Cortex of kidney (tissue), 1 donor: ENCODE measurements at places on chromosomes 1 and 21.

DNA sequence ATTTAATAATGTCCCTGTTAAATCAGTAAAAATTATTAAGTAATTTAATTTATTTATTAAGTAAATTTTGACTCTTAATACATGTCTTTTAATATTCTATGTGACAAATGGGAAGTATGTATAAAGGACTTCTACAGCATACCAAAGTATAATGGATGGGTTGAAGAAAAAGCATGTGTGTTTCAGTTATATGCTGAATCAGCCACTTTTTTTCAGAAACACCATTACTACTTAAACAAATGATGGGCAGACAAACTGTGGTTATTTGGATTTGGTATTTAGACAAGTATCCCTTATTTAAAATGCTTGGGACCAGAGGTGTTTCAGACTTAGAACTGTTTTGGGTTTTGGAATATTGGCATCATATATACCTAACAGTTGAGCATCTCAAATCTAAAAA, 176.3 kb upstream of the DMRTA2 start:
- DNase-seq = no peak

DNA sequence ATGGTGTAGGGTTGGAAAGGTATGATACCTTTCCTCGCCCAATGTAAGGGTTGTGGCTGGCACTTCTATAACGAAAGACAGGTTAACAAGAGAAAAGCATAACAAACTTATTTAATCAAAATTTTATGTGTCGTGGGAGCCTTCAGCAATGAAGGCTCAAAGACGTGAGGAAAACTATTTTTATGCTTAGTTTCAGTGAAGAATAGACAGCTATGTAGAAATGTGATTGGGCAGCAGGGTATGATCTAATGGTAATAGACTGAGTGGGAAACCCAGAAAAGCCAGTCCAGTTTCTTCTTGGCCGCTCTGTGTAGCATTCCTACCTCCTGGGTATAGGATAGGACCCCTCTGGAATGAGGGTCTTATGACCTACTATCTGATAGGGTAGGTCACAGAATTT, 464.7 kb downstream of the ADGRL2 start:
- no peak for DNase-seq

GRCh38 chr1:56920591-56921001, 45.2 kb downstream of the C8B start:
- DNase-seq = no peak

- no peak for DNase-seq
These were observed 31.7 kb downstream of the CITED4 start for GRCh38 chr1:40830419-40830943.

DNA sequence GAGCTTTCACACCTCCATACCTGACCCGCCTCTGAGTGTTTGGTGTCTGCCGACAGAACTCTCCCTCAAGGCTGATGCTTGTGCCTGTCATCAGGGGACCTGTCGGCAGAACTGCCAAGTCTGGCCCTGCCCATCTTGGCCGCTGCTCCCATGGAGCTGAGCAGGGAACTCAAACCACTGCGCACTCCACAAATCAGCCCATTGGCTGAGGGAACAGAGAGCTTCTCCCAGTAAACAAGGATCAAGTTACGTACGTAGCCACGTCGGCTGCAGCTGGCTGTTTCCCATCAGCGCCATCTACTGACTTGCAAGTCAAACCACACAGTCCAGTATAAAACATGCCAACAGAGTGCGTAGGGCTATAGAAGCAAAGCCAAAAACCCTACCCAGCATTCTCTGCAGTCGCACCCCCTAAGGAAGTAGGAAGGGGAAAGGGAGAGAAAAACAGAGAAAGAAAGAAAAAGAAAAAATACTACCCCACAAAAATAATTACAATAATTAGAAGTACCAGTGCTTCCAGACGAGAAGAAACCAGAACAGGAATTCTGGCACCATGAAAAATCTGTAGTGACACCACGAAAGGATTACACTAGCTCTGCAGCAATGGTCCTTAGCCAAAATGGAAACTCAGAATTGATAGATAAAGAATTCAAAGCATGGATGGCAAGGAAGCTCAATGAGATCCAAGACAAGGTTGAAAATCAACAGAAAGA, 13.1 kb downstream of the KRTAP13-1 start:
- no peak for DNase-seq

DNA sequence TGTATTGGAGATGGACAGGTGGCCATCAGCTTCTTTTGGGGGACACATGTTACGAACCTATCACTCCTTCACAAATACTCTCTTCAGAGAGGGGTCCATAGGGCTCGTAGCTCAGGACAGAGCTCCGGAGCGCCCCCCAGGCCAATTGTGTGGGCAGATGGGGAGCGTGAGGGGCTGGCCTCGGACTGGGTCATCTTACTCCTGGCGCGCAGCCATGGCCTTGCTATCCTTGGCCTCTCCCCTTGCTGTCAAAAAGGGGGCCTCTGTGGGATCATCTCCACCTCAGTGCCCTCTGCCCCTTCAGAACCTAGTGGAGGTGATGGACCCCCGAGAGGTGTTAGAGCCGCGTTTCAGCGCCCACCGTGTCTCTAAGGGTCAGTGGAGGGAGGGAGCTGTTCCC, 35.0 kb downstream of the ATP5PO start:
- DNase-seq = no peak

DNA sequence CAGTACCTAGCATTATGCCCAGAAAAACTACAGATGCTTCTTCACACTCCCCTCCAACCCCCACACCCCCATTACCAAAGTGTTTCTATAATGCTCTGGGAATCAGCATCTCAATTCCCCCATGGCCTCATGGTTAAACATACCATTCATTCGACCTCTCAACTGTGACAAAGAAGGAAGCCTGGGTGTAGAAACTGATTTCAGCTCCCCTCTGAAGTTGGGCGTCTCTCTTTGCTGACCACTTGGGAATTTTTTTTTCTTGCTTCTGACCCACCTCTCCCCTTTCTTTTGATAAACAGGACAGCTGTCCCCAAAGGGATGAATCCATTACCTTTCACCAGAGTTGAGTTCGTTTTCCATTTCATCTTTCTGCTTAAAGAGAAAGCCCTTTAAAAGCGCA, 116.4 kb upstream of the HOOK1 start:
- DNase-seq = no peak

GRCh38 chr1:3880429-3881192, 19.5 kb downstream of the C1orf174 start:
- DNase-seq = no peak

DNA sequence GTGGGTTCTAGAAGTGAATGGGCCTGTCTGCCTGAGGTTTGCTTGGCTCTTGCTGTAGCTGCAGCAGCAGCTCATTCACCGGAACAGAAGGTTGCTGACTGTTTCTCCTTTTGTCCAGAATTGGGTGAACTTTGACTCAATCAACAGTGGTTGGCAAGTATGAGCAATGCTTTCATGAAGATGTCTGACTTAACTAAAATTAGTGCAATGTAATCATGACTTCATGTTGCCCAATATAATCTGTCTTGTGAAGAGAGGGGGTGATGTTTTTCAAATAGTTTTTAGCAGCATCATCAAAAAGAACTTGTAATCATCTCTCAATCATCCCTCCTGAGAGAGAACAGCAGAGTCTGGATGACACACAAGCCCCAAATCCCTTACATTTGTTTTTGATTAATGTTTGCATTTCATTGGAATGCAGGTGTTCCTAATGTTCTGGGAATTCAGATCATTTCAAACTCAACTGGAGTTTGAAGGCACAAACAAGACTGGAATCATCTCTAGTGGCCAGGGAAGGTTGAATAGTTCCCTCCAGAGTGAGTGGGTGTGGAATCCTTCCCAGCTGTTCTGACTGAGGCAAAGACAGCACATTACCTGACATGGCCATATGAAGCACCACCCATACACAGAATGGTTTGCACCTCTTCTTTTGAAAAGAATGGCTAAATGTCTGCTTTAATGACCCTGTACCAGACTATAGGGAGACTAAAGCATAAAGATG, 82.9 kb downstream of the HLX start:
- DNase-seq = no peak

GRCh38 chr1:61226791-61227567, 144.6 kb downstream of the NFIA start:
- no peak for DNase-seq

- DNase-seq = no peak
These were observed 43.6 kb downstream of the GNB1 start for GRCh38 chr1:1847061-1847850.

- no peak for DNase-seq
These were observed 244.0 kb downstream of the DNM3 start for GRCh38 chr1:172085317-172085716.

DNA sequence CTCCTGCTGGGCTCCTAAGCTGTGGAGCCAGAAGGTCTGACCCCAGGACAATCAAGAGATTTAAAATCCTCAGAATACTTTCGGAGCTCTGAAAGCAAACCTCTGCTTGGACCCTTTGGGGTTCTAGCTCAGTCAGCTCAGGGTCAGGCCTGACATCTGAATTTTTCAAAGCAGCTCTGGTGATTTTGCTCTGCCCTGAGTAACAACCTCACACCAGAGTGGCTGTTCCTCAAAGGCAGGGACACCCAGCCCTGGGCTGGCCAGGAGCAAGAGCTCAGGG, 11.9 kb downstream of the SLC1A7 start:
- DNase-seq = no peak

DNA sequence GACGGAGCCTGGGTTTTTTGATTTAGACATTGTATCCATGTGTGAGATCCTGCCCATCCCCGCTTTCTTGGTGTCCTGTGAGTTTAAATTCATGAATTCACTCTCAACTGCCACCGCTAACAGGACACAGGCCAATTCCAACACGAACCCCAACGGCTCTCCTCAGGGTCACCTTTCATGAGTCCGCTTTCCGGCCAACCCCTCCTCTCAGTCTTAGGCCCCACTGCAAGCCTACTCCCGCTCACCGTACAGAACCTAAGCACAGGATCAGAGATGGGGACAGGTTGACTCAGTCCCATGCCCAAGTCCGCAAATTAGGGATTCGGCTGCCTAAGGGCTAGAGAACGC, 238 bp upstream of the SCP2 start:
- DNase-seq = no peak

DNA sequence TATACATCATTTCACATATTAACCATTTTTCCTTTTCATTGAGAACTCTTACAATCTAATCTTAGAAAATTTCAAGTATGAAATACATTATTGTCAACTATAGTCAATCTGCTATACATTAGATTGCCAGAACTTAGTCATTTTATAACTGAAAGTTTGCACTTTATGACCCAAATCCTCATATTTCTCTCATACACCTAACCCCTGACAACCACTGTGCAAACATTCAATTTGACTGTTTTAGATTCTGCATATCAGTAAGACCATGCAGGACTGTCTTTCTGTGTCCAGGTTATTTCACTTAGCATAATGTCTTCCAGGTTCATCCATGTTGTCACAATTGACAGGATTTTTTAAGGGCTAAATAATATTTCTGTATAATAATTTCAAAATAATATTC, 1299.0 kb upstream of the B3GALT2 start:
- DNase-seq = no peak

GRCh38 chr1:191255354-191256054, 777.8 kb upstream of the BRINP3 start:
- no peak for DNase-seq

GRCh38 chr1:214270097-214270650, 10.8 kb upstream of the SMYD2 start:
- no peak for DNase-seq

- DNase-seq = no peak
These were observed 146.4 kb upstream of the LRRC7 start for GRCh38 chr1:69421286-69421685.

DNA sequence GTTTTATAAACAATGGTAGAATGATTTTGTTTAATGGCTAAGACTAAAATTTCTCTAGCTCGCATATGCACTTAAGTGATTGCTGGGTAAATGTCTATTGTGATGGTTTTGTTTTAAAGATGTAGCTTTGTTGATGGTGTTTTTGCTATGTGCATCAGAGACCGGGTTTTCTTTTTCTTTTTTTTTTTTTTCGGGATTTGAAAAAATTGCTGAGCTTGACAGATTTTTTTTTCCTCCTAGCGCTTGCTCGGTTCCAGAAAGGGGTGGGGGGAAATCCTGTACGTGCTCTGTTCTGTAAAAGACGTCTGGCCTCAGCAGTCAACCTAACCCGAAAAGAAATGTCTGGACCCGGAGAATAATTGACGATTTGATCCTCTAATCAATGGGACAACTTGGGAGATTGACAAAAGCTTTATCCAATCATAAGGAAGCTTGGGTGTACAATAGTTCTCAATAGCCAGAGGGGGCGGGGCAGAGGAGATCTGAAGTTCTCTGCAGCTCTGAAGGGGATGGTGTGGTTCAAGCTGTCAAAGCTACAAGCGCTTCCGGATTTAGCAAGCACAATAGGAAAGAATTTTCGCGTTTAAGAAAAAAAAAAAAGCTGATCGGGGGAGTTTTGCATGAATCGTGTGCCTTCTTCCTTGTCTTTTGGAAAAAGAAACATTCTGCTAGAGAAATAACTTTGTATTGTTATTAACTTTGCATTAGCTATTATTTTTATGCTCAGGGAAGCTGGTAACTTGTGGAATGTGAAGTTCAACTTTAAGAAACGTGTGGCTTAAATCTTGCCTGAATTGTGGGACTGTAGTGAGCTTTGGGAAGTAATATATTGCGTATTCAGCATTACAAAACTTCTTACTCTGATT, 4.5 kb upstream of the NFIA start:
- DNase-seq = no peak

- DNase-seq = no peak
These were observed 183.6 kb downstream of the GIPC2 start for GRCh38 chr1:78229344-78229743.

GRCh38 chr1:65980237-65980636, 187.5 kb downstream of the PDE4B start:
- no peak for DNase-seq

GRCh38 chr21:42097860-42098454, 26.8 kb downstream of the UMODL1 start:
- DNase-seq = no peak

- DNase-seq = no peak
These were observed 157.3 kb downstream of the KCNJ6 start for GRCh38 chr21:37758982-37759381.

DNA sequence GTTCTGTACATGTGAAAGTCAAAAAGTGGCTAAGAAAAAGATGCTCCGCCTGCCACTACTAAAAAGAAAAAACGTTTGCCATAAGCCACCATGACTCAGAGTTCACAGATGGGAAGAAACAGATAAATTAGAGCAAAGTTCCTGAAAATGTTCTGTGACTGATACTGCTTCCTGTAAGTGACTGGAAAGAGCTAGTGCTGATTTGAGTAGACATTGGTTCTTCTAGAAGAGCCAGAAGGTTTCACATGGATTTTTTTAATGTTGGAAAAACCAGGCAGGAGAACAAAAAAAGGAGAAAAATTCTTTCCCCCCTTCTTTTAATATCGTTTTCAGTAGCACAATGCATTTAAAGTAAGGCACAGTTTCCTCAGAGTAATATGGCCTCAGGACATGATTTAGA, 221.4 kb downstream of the HLX start:
- DNase-seq = no peak

- DNase-seq = no peak
These were observed 206.3 kb upstream of the NR5A2 start for GRCh38 chr1:199821029-199821779.

GRCh38 chr21:27206368-27206982, 239.6 kb upstream of the ADAMTS5 start:
- DNase-seq = no peak

GRCh38 chr1:53981220-53981619, 35.1 kb downstream of the LRRC42 start:
- no peak for DNase-seq
